ENCODE measurements at places on chromosomes 12 and 14.

DNA sequence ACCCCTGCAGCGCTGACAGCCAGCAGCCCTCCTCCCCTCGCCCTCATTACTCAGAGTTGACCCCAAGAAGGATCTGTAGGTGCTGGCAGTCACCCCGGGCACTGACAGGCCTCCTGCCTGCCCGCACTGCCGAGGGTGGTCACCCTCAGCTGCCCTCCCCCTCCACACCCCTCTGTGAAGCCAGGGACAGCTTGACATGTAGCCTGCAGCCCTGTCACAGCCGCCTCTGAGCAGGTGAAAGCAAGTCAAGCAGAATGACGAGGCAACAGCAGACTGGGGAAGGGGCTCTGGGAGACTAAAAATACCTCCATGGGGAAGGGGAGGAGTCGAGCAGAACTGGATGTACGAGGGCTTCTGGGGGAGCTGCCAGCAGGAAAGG is 178.1 kb downstream of the DPF3 start:
- DNase-seq, result no peak

DNA sequence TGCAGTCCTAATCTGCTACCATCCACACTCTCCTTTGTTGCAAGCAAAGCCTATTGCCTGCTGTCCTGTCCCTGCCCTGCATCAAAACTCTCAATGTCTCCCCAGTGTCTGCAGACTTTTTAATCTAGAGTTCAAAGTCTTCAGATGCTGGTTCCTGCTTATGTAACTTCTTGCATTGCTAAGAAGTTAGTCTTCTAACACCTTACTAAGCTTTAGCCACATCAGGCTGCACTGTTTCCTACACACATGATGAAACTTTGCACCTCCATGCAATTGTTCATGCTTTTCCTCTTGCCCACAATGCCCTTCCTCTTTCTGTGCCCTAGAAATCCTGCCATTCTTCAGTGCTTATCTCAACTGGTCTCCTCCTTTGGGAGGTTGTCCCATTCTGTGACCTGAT is 16.2 kb upstream of the DICER1 start:
- DNase-seq, result no peak

GRCh38 chr12:81809829-81810595 is 50.9 kb upstream of the PPFIA2 start:
- DNase-seq, result no peak

GRCh38 chr12:6958609-6959057 is 7.5 kb downstream of the PTPN6 start:
- DNase-seq, result no peak

DNA sequence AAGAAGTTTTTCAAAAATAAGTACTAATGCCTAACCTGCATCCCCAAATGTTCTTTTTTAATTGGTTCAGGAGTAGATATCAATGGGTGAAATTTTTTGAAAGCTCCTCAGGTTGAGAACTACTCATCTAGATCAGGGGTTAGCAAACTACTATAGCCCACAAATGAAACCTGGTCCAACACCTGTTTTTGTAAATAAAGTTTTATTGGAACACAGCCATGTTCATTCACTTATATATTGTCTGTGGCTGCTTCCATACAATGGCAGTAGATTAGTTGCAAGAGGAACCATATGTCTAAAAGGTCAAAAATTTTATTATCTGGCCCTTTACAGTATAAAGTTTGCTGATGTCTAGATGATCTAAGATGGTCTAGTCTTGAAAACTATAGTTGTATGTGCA is 13.8 kb downstream of the PUS7L start:
- no peak for DNase-seq

- DNase-seq, result no peak
Observed at GRCh38 chr12:3815094-3815766, 58.0 kb downstream of the PARP11 start.

All from stimulated activated CD4-positive, alpha-beta T cell treated with anti-CD3 and anti-CD28 coated beads, Interleukin-4, amount 100 ng/mL, for 48 hours (primary cell).